ENCODE measurements at places on chromosomes 16 and 17.

- DNase-seq = no peak
Measured at GRCh38 chr16:65034915-65035314, 86.9 kb downstream of the CDH11 start.

GRCh38 chr16:19136549-19137196, 22.9 kb downstream of the ITPRIPL2 start:
- no peak for DNase-seq

GRCh38 chr16:29665294-29666077, 2.4 kb downstream of the SPN start:
- DNase-seq = peak; percentile 23

- no peak for DNase-seq
Measured at GRCh38 chr16:66081775-66082366, 284.6 kb upstream of the CDH5 start.

- DNase-seq = no peak
Measured at GRCh38 chr17:38730526-38731379, 612 bp downstream of the CISD3 start.

GRCh38 chr17:40980117-40980516, 4.0 kb downstream of the KRT40 start:
- DNase-seq = no peak

DNA sequence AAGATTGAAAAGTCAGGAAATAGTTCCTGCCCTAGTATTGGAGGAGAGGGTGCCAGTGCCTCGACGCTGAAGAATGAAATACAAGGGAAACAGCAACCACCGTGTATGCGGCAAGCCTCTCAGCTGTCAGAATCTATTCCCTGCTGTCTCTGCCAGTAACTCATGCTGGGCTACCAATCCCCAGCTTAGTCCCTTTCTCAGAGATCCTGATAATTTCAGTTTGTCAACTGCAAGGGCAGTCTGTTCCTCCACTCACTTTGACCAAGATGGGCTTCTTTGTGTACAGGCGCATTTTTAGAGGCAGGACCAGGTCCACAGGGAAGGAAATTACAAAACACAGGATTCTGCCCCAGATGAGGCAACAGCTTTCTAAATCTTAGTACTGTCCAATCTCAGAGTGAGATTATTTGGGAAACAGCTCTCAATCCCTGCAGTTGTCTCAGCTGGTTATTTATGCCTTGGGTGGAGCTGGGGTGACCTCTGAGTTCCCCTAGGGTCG, 1.3 kb downstream of the NQO1 start:
- no peak for DNase-seq

- no peak for DNase-seq
Measured at GRCh38 chr17:45394913-45395568, 37.6 kb downstream of the ARHGAP27 start.

Data from effector CD4-positive, alpha-beta T cell (primary cell).